Mesothelial cell of epicardium (in vitro differentiated cells): ENCODE measurements at places on chromosomes 2 and 18. TPM values are rescaled to one million over a fixed set of nuclear protein-coding genes. Genes with fewer than 3 reads are reported as not detected.

Gene DNAJB2
- 39.7 to 47.8 TPM (median 43.4 TPM) in 3 replicates for total RNA-seq

Gene NXPH2
- 4.6 to 6.1 TPM (median 4.8 TPM) in 3 replicates for total RNA-seq

Gene CTLA4
- not detected in 3 replicates for total RNA-seq

Gene SCN2A
- 1.9 to 2.9 TPM (median 2.5 TPM) in 3 replicates for total RNA-seq

Gene KCNJ13
- total RNA-seq = 0.35 to 0.60 TPM (median 0.41 TPM) in 3 replicates

Gene ACVR1
- 24.7 to 27.5 TPM (median 27.0 TPM) in 3 replicates for total RNA-seq

DNA sequence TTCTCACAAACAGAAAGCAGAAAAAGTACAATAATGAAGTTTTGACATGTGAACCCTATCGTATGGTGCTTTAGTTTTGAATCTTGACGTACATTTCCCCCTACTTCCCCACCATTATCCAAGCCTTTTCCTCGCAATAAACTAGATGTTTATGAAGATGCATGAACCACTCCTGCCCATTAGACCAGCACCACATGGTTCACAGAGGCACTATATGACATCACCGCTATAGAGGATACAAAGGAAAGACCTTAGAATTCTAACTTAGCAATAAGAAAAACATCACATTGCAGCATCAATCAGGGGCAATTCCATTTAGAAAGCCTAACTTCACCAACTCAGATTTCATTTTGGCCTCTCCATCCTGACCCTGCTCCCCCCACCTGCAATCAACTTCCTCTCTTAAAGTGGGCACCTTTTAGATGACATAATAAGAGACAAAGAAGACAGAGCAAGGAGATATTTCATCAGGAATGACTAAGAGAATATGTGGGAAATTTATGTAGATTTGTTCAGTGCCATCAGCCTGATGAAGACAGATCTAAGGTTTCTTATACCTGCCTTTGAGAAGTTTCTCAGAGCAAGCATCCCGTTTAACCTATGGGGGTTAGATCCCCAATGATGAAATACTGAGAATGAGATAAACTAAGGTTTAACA lies 124.9 kb downstream of the PIGN start:
- H3K27ac ChIP-seq = peak overlapping the region; percentile 86
- no peaks in the 10 kb centered on the region for H3K27me3 ChIP-seq
- H3K4me1 ChIP-seq = peaks cover 30% of the 10 kb centered on the region
- no peak overlapping the region for H3K4me3 ChIP-seq
- no peak for DNase-seq

- H3K4me1 ChIP-seq = no peaks in the 10 kb centered on the region
- no peak overlapping the region for H3K4me3 ChIP-seq
- DNase-seq = no peak
- H3K27me3 ChIP-seq = peaks cover 6% of the 10 kb centered on the region
- no peak overlapping the region for H3K27ac ChIP-seq
- no peaks in the 10 kb centered on the region for H3K36me3 ChIP-seq
Measured at GRCh38 chr2:227228061-227228667, 63.7 kb downstream of the COL4A3 start.

DNA sequence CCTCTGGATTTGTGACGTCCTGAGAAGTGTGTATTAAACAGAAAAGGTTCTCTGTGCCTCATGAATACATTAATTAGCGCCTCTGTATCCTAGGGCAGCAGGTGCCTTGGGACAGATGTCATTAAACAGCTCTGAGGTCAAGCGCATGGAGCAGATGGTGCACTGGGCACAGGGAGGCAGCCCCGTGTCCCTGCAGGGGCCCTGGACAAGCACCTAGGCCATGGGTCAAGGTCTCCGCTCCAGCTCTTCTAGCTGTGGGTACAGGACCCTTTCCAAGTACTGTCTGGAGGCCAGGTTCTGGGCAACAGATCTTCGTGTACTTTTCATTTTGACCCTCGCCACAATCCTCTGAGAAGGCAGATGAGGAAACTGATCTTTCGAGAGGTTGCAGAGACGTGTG lies 126.4 kb downstream of the KCTD1 start:
- no peak for DNase-seq
- H3K36me3 ChIP-seq = no peaks in the 10 kb centered on the region
- no peak overlapping the region for H3K4me3 ChIP-seq
- H3K27ac ChIP-seq = no peak overlapping the region
- H3K27me3 ChIP-seq = no peaks in the 10 kb centered on the region

GRCh38 chr18:31950583-31950982 lies 7.7 kb upstream of the TRAPPC8 start:
- peaks cover 14% of the 10 kb centered on the region for H3K4me1 ChIP-seq
- no peak overlapping the region for H3K27ac ChIP-seq

GRCh38 chr2:118622913-118623312 lies 224.5 kb downstream of the EN1 start:
- H3K36me3 ChIP-seq = no peaks in the 10 kb centered on the region
- no peak for DNase-seq
- H3K4me3 ChIP-seq = no peak overlapping the region
- peaks cover 4% of the 10 kb centered on the region for H3K27me3 ChIP-seq
- peaks cover 29% of the 10 kb centered on the region for H3K4me1 ChIP-seq

DNA sequence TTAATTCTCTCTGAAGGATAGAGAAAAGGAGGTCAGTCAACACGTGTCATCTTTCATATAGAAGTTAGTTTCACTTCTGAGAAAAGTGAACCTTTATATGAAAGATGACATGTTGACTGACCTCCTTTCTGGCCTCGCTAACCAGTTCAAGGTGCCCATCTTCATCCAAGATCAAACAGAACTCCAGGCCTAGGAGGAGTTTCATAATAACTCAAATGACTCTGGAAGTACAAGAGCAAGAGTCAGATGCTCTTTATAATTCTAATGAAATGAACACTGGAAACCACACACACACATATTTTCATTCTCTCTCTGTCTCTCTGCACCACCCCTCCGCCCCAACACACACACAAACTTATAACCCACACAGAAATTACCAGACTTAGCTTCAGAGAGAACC lies 16.3 kb downstream of the ANKRD44 start:
- no peaks in the 10 kb centered on the region for H3K36me3 ChIP-seq
- peak overlapping the region; percentile 77 for H3K27ac ChIP-seq

- DNase-seq = no peak
- H3K27me3 ChIP-seq = peaks cover 13% of the 10 kb centered on the region
- H3K4me3 ChIP-seq = no peak overlapping the region
- peaks cover 15% of the 10 kb centered on the region for H3K4me1 ChIP-seq
- no peaks in the 10 kb centered on the region for H3K36me3 ChIP-seq
Measured at GRCh38 chr18:58823412-58823811, 41.3 kb upstream of the ZNF532 start.
